ENCODE measurements at places on chromosomes 11 and 22.

GRCh38 chr22:19533049-19533626 is 8.9 kb upstream of the CLDN5 start:
- DNase-seq: no peak

DNA sequence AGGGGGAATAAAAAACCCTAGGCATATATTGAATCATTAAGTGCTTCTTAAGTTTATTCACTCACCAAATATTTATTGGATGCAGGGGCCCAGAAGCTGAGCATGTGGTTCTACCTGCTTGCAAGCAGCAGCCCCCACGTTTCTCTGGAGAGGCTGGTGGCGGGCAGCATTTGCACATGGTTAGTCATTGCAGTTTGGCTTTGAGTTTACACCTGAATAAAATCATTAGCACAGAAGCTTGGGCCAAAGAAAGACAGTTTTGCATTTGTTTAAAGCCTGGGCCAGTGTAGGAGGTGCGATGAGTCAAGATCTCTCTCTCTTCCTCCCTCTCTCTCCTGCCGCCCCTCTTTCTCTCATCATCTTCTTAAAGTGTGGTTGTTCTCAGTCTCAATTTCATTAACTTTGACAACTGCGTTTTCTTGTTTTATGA is 72.6 kb downstream of the C22orf31 start:
- DNase-seq: no peak

DNA sequence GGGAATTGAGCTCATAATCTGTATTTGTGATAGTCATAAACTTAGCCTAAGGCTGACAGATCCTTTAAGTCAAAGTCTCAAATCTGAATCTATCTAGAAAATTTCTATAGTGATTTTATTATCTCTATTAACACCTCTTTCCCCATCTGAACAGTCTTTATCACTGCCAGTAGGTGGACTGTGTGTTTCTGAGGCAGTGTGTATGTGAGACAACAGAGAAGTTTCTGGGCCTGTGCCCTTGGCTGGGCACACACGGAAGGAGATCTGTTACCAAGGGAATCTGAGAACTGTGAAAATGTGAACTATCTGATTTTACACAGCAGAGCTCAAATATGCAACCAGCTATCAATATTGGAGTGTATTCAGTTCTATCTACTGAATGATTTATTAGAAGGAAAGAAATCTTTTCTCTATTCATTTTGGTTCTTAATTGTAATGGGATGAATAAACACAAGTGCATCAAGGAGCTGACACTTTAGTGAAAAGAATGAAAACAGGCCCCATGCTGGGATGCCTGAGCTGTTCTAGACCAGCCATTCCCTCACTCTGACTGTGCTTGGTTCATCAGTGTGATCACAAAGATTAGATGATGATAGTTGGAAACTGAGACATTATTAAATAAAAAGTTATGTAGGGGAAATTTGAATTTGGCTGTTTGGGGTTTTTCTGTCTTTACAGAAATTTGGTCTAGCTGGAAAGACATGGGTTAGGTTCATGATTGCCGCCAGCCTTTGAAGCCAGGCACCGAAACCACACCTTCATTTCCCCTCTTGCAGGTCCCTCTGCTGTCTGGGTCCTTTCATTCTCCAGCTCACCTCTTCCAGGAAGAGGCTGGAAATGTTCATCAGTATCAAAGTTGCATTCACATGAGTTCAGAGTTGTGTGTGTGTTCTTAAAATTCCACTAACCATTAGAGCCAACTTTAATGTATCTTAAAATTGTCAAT is 68.1 kb downstream of the LIF start:
- DNase-seq: no peak

- DNase-seq: no peak
Observed at GRCh38 chr11:16193897-16194381, 162.4 kb downstream of the SOX6 start.

DNA sequence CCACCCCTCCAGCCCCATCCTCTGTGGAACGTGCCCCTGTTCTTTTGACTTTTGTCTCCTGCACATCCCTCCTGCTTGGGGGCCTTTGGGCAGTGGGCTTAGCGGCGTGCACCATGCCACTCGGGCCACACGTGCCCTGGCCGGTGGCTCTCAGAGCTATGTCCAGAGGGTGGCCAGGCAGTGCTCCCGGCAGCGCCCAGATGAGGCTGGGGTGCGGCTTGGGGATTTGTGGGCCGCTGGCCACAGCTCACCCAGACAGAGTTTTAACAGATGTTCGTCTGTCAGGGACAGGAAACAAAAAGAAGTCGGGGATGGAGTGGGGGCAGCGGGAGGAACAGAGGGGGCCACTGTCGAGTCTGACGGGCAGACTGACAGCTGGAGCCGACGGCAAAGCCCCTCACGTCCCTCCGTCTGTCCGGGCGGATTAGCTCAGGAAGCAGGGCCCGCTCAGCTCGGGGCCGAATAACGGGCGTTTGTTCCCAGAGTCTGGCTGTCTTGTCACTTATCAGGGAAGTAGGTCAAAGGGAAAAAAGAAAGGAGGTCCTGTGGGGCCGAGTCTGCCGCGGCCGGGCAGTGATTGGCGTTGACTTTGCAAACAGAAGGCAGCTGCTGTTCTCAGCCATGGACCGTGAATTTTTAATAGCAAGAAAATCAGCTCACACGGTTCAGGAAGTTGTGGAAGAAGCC is 61.6 kb downstream of the LRP5 start:
- DNase-seq: no peak

GRCh38 chr22:23754980-23755636 is 883 bp upstream of the VPREB3 start:
- DNase-seq: no peak

- no peak for DNase-seq
Observed at GRCh38 chr11:94243571-94244515, 60.5 kb upstream of the IZUMO1R start.

DNA sequence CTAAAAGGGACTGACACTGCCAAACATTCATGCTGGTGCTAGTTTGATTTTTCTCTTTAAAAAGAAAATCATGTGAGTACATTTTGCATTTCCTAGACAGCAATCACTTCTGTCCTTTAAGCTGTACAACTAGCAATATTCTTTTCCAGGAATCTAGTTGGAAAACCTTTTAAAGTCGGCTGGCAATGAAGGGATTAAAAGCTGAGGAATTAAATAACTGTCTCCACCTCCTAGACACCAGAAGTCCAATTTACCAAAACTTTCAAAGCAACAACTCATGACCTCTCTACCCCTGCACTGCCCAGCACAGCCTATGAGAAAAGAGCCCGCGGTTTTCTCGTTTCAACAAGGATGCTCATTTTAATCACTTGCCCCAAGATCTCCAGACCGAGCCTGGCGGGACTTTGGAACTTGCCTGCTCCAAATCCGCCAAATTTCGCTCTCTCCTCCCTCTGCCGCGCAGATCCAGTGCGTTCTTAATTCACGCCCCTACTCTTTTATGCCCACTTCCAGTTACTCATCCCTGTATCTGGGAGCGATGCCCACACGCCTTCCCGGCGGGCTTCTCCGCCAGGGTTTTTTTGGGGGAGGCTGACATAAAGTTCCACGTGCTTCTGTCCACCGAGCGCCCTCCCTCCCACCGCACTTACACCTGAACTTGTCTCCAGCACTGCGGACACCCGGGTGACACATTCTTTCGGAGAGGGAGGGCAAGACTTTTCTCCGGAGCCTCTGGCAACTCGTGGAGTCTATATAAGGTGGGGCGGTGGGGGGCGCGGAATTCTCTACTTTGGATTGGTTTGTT is 2.5 kb downstream of the MPPED2 start:
- no peak for DNase-seq

DNA sequence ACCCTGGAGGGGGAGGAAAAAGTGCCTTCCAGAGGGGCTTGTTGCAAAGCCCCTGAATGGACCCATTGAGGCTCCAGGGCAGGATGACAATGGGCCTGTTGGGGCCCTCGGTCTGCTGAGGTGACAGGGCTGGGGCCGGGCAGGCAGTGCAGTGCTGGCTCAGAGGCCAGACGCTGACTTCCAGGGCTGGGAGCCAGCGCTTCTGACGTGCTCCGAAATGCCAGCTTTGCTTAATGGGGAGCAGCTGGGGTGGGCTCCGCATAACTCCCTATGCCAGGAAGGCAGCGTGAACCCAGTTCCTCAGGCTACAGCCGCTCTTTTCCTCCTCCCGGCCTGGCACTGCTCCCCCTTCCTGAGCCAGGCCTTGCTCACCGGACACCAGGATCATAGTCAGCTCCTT is 17.7 kb downstream of the NAV2 start:
- DNase-seq: no peak

DNA sequence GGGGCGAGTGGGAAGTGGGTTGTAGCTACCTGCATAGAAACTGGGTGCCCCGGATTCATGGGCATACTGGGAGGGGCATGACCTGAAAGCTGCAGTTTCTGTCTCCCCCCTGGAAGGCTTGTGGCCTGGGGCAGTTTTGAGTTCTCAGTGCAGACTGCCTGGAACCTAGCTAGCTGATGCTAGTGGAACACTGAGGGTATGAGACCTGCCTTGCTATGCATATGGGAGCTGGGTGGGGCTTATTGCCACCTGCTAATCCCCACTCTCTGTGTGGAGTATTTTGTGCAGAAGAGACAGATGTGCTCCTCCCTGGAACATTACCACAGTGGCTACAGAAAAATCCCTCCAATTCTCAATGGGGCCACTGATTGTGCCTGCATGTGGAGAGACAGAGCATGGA is 11.7 kb upstream of the OR56B4 start:
- DNase-seq: no peak

- DNase-seq: no peak
Observed at GRCh38 chr11:1817000-1817399, 17.8 kb upstream of the SYT8 start.

DNA sequence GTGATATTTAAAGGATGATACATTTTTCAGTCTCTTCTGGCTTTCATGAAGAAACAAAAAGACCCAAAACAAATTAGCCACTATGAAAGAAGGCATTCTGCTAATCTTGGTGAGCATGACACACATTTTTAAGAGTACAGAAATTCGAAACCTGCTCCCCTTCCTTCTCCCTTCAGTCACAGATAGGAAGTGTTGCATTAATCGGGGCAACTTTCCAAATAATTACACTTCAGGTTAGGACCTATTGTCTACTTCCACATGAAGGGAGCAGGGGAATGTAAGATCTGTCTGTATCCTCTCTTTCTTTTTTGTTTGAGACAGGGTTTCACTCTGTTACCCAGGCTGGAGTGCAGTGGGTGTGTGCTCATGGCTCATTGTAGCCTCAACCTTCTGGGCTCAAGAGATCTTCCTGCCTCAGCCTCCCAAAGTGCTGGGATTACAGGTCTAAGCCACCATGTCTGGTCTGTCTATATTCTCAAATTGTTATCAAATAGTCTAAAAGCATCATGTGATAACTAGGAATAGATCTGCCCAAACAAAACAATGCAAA is 45.8 kb downstream of the NCAM1 start:
- no peak for DNase-seq

DNA sequence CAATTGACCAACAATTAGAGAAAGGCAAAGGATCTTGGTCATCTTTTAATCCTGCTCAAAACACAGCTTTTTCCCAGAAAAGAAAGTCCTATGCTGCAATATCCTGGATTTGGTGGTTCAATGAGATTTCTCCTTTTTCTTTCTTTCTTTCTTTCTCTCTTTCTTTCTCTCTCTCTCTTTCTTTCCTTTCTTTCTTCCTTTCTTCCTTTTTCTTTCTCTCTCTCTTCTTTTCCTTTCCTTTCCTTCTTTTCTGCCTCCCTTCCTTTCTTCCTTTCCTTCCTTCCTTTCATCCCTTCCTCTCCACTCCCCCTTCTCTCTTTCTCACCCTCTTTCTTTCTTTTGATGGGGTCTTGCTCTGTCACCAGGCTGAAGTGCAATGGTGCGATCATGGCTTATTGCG is 31.7 kb upstream of the MSANTD2 start:
- no peak for DNase-seq

DNA sequence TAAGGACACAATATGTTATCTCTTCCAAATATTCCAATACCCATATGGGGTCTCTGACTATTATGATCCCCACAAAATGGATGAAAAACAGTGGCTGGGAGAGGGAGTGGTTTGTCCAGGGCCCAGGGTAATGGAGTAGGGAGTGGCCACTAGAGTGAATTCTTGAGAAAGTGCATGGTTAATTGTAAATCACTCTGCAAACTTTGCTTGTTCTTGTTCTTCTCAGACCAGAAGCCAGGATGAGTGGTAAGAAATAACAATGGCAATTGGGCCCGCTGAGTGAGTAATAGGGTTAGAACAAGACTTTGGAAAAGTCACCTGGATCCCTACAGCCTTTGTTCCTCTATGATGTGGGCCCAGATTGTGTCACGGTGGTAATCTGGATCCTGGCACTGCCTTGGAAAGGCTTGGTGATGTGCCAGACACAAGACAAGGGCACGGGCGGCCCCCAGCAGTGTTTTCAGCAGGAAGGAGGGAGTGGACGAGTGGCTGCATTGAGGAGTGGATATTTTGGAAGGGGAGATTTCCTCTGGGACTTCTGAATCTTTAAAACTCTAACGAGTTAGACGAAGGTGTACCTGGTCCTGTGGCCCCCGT is 18.2 kb upstream of the KIRREL3 start:
- no peak for DNase-seq

DNA sequence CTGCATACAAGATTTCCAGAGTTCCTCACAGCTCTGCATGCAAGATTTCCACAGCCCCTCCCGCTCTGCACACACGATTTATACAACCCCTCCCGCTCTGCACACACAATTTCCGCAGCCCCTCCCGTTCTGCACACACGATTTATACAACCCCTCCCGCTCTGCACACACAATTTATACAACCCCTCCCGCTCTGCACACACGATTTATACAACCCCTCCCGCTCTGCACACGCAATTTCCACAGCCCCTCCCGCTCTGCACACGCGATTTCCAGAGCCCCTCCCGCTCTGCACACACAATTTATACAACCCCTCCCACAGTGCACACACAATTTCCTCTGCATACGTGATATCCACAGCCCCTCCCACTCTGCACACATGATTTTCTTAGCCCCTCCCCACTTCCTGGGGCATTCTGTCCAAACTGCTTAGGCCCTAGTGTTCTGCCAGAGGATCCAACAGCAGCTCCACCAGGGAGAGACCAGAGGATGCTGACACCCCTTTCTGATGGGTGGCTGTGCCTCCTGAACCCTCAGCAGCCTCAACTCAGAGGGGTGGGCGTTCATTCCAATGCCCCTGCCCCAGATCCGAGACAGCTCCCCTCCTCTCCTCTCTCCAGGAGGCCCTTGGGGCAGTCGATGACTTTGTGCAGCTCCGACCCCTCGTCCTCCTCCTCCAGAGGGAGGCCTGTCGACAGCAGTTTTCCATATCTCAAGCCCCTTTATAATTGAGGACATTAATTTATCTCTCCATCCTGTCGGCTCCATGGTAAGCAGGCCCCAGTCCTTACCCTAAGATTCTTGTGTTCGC is 671.7 kb downstream of the BRD1 start:
- no peak for DNase-seq

DNA sequence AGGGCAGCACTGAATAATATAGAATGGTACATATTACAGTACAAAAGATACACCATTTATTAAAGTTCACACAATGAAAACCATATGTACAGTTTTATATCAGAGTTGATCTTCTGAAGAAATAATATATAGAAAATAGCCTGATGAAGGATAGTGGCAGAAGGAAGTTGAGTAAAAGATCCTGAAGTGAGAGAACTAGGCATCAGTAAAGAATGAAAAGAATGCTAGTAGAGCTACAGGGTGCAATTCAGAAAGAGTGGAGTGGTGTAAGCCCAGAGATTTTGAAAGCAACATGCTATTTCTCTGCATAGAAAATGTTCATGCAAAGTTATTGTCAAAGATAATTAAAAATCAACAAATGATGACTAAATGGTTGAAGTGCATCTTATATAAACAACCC is 1552.7 kb upstream of the TENM4 start:
- DNase-seq: no peak
